Activated CD4-positive, alpha-beta T cell treated with anti-CD3 and anti-CD28 coated beads for 36 hours (primary cell): ENCODE measurements at places on chromosomes 4 and X. TPM values are rescaled to one million over a fixed set of nuclear protein-coding genes. Genes with fewer than 3 reads are reported as not detected.

DNA sequence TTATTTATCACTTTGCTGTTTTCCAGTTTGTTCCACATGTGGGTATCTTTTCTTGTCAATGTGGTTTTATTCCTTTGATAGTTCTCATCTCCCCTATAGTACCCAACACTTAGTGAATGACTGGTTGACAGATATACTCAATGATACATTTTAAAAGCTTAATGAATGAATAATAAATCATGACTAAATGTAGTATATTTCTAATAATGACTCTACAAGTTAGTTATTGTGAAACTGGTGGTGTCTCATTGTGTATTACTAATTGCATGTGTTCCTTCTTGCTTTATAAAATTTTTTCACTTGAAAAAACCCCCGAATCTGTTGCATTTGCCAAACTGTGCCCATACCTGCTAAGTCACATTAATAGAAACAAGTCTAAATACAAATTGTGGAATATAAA lies 95.4 kb downstream of the MBNL3 start:
- H3K27me3 ChIP-seq = no peaks in the 10 kb centered on the region
- H3K4me1 ChIP-seq = peaks cover 4% of the 10 kb centered on the region
- H3K27ac ChIP-seq = no peak overlapping the region
- no peak overlapping the region for H3K4me3 ChIP-seq
- no peak for DNase-seq

The IQSEC2 gene
- total RNA-seq = 0.21 TPM

- DNase-seq = no peak
- no peaks in the 10 kb centered on the region for H3K4me1 ChIP-seq
- H3K27ac ChIP-seq = no peak overlapping the region
- no peaks in the 10 kb centered on the region for H3K36me3 ChIP-seq
- H3K27me3 ChIP-seq = peaks cover 2% of the 10 kb centered on the region
Observed at GRCh38 chr4:16765546-16765945, 132.9 kb downstream of the LDB2 start.

- no peak overlapping the region for H3K4me3 ChIP-seq
- no peak for DNase-seq
- peaks cover 2% of the 10 kb centered on the region for H3K4me1 ChIP-seq
- H3K36me3 ChIP-seq = no peaks in the 10 kb centered on the region
Observed at GRCh38 chr4:185656467-185656931, 121.2 kb upstream of the PDLIM3 start.

DNA sequence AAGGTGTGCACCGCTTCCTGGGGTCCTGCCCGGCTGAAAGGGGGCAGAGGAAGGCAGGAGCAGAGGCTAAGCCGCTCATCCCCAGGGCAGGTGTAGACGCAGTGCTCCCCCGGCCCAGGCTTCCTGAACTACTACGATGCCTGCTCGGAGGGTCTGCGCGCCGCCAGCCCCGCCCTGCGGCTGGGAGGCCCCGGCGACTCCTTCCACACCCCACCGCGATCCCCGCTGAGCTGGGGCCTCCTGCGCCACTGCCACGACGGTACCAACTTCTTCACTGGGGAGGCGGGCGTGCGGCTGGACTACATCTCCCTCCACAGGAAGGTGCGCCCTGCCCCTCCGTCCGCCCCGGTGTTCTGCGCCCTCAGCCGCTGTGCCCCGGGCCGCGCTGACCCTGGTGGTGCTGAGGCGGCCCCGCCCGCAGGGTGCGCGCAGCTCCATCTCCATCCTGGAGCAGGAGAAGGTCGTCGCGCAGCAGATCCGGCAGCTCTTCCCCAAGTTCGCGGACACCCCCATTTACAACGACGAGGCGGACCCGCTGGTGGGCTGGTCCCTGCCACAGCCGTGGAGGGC lies 8.4 kb upstream of the SLC26A1 start:
- no peak overlapping the region for H3K4me3 ChIP-seq
- DNase-seq = no peak
- no peak overlapping the region for H3K27ac ChIP-seq

The SMIM31 gene
- not detected for total RNA-seq

- H3K4me3 ChIP-seq = no peak overlapping the region
- peaks cover 2% of the 10 kb centered on the region for H3K27me3 ChIP-seq
- no peak overlapping the region for H3K27ac ChIP-seq
- peaks cover 16% of the 10 kb centered on the region for H3K4me1 ChIP-seq
- H3K36me3 ChIP-seq = no peaks in the 10 kb centered on the region
- DNase-seq = no peak
Observed at GRCh38 chr4:40514497-40514951, 115.1 kb downstream of the RBM47 start.

- no peaks in the 10 kb centered on the region for H3K4me1 ChIP-seq
- no peak overlapping the region for H3K4me3 ChIP-seq
- no peak for DNase-seq
Observed at GRCh38 chr4:114636192-114636935, 37.8 kb downstream of the UGT8 start.

GRCh38 chrX:98371994-98372393 lies 1488.3 kb downstream of the RPA4 start:
- H3K4me1 ChIP-seq = no peaks in the 10 kb centered on the region
- H3K27ac ChIP-seq = no peak overlapping the region
- H3K36me3 ChIP-seq = no peaks in the 10 kb centered on the region
- no peak overlapping the region for H3K4me3 ChIP-seq
- H3K27me3 ChIP-seq = no peaks in the 10 kb centered on the region

The ATOH1 gene
- total RNA-seq = not detected

The SRPX gene
- not detected for total RNA-seq

GRCh38 chr4:181821039-181822004 lies 421.9 kb upstream of the TENM3 start:
- no peak overlapping the region for H3K4me3 ChIP-seq
- no peaks in the 10 kb centered on the region for H3K27me3 ChIP-seq
- no peaks in the 10 kb centered on the region for H3K36me3 ChIP-seq

The CD38 gene
- total RNA-seq = 15.0 TPM

- H3K27me3 ChIP-seq = peaks cover 40% of the 10 kb centered on the region
- no peak overlapping the region for H3K27ac ChIP-seq
- no peak overlapping the region for H3K4me3 ChIP-seq
- H3K36me3 ChIP-seq = no peaks in the 10 kb centered on the region
- DNase-seq = no peak
- peaks cover 16% of the 10 kb centered on the region for H3K4me1 ChIP-seq
Observed at GRCh38 chr4:113982181-113982580, 2.7 kb upstream of the ARSJ start.

DNA sequence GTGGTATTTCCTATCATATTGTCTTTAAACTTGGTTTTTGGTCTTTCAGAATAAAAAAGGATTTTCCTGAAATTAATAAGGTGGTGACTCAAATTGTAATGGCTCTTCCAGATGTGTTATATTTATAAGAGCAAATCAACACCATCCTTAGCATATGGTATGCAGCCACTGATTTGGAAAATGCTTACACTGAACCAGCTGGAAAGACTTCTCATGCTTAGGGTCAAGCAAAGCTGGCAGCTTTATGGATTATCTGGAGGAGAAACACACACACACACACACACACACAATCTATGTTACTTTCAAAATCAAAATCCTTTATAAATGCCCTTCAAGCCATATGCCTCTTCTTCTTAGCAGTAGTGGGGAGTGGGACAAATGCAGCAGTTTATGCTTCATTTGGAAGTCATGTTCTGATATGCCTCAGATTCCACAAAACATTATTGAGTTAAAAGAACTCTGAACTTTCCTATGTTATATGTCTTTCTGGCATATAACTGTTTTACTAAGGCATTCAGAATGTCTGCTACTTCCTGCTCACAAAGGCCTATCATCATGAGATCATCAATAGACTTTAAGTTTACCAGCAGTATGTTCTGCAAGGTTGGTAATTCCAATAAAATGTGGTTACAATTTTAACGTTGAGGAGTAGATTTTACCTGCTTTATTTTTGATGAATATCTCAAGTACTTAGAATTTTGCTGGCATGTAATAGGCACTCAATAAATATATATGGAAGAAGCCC lies 72.9 kb upstream of the PRDM5 start:
- H3K27ac ChIP-seq = no peak overlapping the region
- peaks cover 4% of the 10 kb centered on the region for H3K4me1 ChIP-seq
- H3K36me3 ChIP-seq = no peaks in the 10 kb centered on the region
- H3K27me3 ChIP-seq = no peaks in the 10 kb centered on the region
- DNase-seq = no peak

- no peak overlapping the region for H3K4me3 ChIP-seq
- H3K27me3 ChIP-seq = peaks cover 4% of the 10 kb centered on the region
- H3K27ac ChIP-seq = no peak overlapping the region
- DNase-seq = no peak
- peaks cover 3% of the 10 kb centered on the region for H3K4me1 ChIP-seq
Observed at GRCh38 chr4:74638689-74639088, 155.6 kb downstream of the BTC start.

The DCX gene
- not detected for total RNA-seq

DNA sequence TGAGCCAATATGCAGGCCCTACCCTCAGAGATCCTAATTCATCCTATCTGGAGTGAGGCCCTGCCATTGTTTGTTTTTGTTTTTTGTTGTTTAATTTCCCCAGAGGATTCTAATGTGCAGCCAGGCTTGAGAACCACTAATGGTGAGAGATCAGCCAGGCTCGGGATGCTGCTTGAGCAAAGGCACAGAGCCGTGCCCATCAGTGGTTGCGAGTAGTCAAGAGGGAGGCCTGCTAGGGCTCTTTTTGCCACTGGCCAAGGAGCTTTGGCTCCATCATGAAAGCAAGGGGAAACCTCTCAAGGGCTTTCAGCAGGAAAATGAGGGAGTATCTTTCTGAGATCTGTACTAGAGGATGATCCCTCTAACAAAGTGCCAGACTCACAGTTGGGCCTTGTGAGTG lies 2.7 kb downstream of the TCEANC start:
- H3K36me3 ChIP-seq = peaks cover 4% of the 10 kb centered on the region
- no peak for DNase-seq
- H3K4me1 ChIP-seq = peaks cover 17% of the 10 kb centered on the region
- H3K27ac ChIP-seq = no peak overlapping the region

The EDNRA gene
- not detected for total RNA-seq

- H3K27me3 ChIP-seq = no peaks in the 10 kb centered on the region
- H3K4me1 ChIP-seq = no peaks in the 10 kb centered on the region
- no peak overlapping the region for H3K4me3 ChIP-seq
- no peaks in the 10 kb centered on the region for H3K36me3 ChIP-seq
- DNase-seq = no peak
Observed at GRCh38 chrX:45157647-45158046, 43.0 kb downstream of the DIPK2B start.

The SPANXN3 gene
- not detected for total RNA-seq

The ANXA3 gene
- total RNA-seq = 1.0 TPM

DNA sequence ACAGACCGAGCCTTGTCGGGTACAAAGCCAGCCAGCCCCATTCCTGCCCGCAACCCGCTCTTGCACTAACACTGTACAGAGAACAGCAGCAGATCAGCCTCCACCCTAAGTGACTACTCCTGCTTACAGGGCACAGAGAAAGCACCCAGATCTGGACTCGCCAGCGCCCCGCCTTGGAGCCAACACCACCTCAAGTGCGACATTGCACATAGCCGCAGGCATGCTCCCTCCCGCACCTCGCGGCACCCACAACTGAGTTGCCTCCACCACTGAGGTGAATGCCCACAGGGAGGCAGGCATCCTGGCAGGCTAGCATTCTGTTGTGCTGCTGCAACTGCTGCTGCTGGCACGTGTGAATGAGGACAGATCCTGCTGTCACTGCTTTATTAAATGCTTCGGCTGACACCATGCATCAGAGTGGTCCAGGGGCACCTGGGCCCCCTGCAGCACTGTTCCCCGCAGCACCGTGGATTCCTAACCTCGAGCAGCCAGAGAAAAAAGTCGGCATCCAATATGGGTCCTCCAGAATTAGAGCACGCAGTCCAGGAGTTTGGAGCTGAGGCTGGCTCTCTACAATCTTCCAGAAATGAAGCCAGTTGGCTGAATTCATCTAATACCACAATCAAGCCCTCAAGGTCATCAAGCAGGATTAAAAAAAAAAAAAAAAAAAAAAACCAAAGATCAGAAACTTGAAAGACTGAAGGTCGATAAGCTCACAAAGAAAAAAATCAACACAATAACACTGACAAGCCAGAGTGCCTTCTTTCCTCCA lies 352.9 kb downstream of the GASK1B start:
- no peak overlapping the region for H3K4me3 ChIP-seq
- DNase-seq = no peak
- no peaks in the 10 kb centered on the region for H3K27me3 ChIP-seq

The CDS1 gene
- total RNA-seq = 0.12 TPM

The GLOD5 gene
- not detected for total RNA-seq

The PAGE4 gene
- not detected for total RNA-seq

The SCML2 gene
- 2.9 TPM for total RNA-seq

GRCh38 chrX:17052210-17052609 lies 105.8 kb downstream of the REPS2 start:
- H3K4me1 ChIP-seq = no peaks in the 10 kb centered on the region
- no peak for DNase-seq
- no peak overlapping the region for H3K27ac ChIP-seq

The MAMLD1 gene
- total RNA-seq = 1.6 TPM

DNA sequence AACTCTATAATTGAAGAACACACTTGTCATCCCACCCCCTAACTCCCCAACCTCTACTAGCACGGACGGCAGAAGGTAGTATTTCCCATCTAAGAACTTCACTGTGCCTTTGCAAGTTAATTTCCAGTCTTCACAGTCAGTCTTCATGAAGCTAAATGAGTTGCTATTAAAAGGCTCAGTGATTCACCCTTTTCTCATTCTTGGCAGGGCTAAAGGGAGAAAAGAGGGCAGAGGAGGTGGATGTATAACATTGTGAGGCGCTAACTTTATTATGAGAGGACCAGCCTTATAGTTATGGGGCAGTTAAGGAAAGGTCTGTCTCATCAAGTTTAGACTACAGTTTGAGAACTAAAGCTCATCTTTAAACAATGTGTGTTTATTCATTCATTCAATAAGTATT lies 161.0 kb upstream of the S100G start:
- DNase-seq = no peak
- no peak overlapping the region for H3K4me3 ChIP-seq
- peaks cover 19% of the 10 kb centered on the region for H3K4me1 ChIP-seq
- no peaks in the 10 kb centered on the region for H3K36me3 ChIP-seq

DNA sequence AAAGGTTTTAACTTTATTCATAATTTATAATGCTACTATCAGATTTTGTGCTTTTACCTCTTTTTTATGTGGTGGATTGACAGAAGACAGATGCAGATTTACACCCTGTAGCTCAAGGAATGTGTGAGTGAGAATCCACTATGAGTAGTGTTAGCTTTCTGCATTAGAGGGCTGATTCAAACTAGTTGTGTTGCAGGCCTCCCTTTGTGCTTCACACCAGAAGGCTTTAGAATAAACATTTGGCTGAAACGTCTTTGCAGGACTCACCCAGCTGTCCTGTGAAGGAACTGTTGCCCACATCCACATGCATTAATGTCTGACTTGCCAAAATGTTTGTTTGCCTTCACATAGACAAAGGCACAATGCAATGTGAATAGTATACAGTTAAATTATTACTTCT lies 127.0 kb downstream of the PCDH7 start:
- no peak overlapping the region for H3K4me3 ChIP-seq
- H3K27ac ChIP-seq = no peak overlapping the region
- H3K4me1 ChIP-seq = no peaks in the 10 kb centered on the region
- DNase-seq = no peak
- H3K27me3 ChIP-seq = no peaks in the 10 kb centered on the region
- H3K36me3 ChIP-seq = no peaks in the 10 kb centered on the region

GRCh38 chr4:117264072-117264471 lies 178.7 kb upstream of the TRAM1L1 start:
- no peaks in the 10 kb centered on the region for H3K27me3 ChIP-seq
- no peaks in the 10 kb centered on the region for H3K36me3 ChIP-seq
- DNase-seq = no peak
- no peaks in the 10 kb centered on the region for H3K4me1 ChIP-seq
- no peak overlapping the region for H3K27ac ChIP-seq

- no peak overlapping the region for H3K4me3 ChIP-seq
- no peaks in the 10 kb centered on the region for H3K36me3 ChIP-seq
- peaks cover 20% of the 10 kb centered on the region for H3K4me1 ChIP-seq
- H3K27me3 ChIP-seq = peaks cover 3% of the 10 kb centered on the region
Observed at GRCh38 chrX:15160558-15161095, 109.3 kb downstream of the ASB9 start.
